ENCODE measurements at places on chromosomes 7 and 10.

- H3K4me3 ChIP-seq: peak overlapping the region; percentile 62
- H3K36me3 ChIP-seq: no peaks in the 10 kb centered on the region
- no peak overlapping the region for H3K27ac ChIP-seq
- peaks cover 11% of the 10 kb centered on the region for H3K27me3 ChIP-seq
- peaks cover 7% of the 10 kb centered on the region for H3K4me1 ChIP-seq
These were observed 373.5 kb downstream of the RPS24 start for GRCh38 chr10:78407009-78407711.

GRCh38 chr10:89937494-89937893, 236.1 kb downstream of the KIF20B start:
- H3K27ac ChIP-seq: no peak overlapping the region
- H3K4me3 ChIP-seq: no peak overlapping the region
- no peaks in the 10 kb centered on the region for H3K36me3 ChIP-seq
- H3K4me1 ChIP-seq: no peaks in the 10 kb centered on the region
- no peak for DNase-seq

DNA sequence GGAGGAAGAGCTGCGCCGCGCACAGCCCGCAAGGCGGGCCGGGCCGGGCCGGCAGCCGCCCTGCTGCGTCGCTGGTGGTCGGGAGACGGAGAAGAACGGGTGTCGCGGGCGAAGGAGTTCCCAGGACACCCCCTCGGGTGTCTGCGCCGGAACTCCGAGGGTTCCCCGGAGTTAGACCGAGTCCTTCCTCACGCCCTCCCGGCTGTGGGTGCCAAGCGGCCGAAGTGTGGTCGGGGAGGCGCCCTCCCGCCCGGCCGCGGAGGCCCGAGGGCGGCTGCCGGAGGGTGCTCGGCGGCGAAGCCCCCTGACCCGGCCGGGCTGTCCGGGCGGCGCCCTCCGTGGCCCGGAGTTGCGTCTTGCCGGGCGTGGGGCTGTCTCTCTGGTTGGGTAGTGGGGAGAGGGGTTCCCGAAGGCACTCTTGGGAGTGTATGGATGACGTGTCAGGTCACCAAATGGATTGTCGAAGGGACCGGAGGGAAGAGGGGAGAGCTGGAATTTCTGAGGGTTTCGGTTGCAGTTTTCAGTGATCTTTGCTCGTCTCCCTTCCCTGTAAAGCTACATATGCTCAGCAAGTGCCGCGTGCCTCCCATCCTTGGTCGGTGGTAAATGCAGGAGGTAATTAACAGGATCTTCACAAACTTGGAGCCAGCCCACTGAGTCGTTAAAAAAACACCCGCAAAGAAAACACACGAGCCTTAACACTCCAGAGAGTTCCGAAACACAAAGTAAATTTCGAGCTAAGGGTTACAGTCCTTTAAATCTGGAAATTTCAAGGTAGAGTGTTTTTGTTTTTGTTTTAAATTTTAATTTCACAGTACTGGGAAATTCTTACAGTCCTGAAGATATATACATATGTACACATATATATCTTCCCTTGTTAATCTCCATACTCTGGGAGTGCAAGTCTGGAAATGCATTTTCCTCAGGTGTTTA, 871 bp downstream of the ST7 start:
- H3K36me3 ChIP-seq: no peaks in the 10 kb centered on the region
- H3K27ac ChIP-seq: peak overlapping the region; percentile 87
- peak; percentile 40 for DNase-seq
- H3K4me3 ChIP-seq: peak overlapping the region; percentile 92
- H3K4me1 ChIP-seq: peaks cover 21% of the 10 kb centered on the region

DNA sequence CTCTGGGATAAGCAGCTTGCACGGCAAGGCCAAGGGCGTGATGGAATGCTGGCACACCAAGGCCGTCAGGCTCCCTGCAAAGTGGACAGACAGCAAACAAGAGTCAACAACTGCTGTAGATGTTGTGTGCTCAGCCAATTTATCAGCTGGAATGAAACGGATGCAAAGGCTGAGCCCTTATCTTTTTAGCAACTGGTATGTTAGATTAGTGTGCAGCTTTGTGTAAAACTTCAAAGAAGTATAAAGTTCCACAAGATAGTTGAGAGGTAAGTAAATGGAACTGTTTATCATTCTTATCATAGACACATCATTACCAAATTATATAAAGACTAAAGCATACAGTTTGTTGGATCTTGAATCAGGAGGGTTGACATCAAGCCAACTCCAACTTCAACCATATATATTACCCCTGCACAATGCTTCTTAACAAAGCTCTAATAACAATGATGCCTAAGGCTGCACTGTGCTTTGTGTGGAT, 289.0 kb downstream of the TNS3 start:
- no peaks in the 10 kb centered on the region for H3K36me3 ChIP-seq

GRCh38 chr10:104142081-104142480, 20.1 kb downstream of the SFR1 start:
- no peak overlapping the region for H3K4me3 ChIP-seq
- peaks cover 5% of the 10 kb centered on the region for H3K27me3 ChIP-seq
- no peaks in the 10 kb centered on the region for H3K36me3 ChIP-seq
- DNase-seq: no peak
- H3K27ac ChIP-seq: no peak overlapping the region
- H3K4me1 ChIP-seq: no peaks in the 10 kb centered on the region

- peak; percentile 71 for DNase-seq
- H3K27ac ChIP-seq: peak within 1 kb of the TSS; percentile 99
- H3K4me1 ChIP-seq: peaks cover 46% of the 10 kb centered on the region
- H3K27me3 ChIP-seq: no peaks in the 10 kb centered on the region
- peaks cover 36% of the 10 kb centered on the region for H3K36me3 ChIP-seq
These were observed at the start of the genes ACTR3C and LRRC61 for GRCh38 chr7:150322833-150323681. TSS of gene ACTR3C (minus strand) at chr7:150323545. CDS start at chr7:150295296, 28,249 bp downstream. TSS of gene LRRC61 (plus strand) at chr7:150323355. CDS start at chr7:150336862, 13,507 bp downstream.

GRCh38 chr7:41420421-41420820, 282.5 kb downstream of the INHBA start:
- no peak overlapping the region for H3K4me3 ChIP-seq
- H3K36me3 ChIP-seq: no peaks in the 10 kb centered on the region
- no peak overlapping the region for H3K27ac ChIP-seq
- no peak for DNase-seq
- no peaks in the 10 kb centered on the region for H3K4me1 ChIP-seq

- no peak overlapping the region for H3K4me3 ChIP-seq
- H3K36me3 ChIP-seq: peaks cover 9% of the 10 kb centered on the region
- peaks cover 32% of the 10 kb centered on the region for H3K4me1 ChIP-seq
- no peak overlapping the region for H3K27ac ChIP-seq
These were observed 112.1 kb downstream of the FAM53B start for GRCh38 chr10:124632064-124632531.

- no peaks in the 10 kb centered on the region for H3K27me3 ChIP-seq
- H3K4me3 ChIP-seq: no peak overlapping the region
- no peak overlapping the region for H3K27ac ChIP-seq
- DNase-seq: no peak
- peaks cover 8% of the 10 kb centered on the region for H3K36me3 ChIP-seq
- H3K4me1 ChIP-seq: no peaks in the 10 kb centered on the region
These were observed 181.7 kb downstream of the ST7 start for GRCh38 chr7:117134889-117135552.
